ENCODE measurements at places on chromosomes 12 and 14. TPM values are rescaled to one million over a fixed set of nuclear protein-coding genes. Genes with fewer than 3 reads are reported as not detected.
A peak's percentile ranks its signal among the peaks of the same experiment; 100 is the strongest.

DNA sequence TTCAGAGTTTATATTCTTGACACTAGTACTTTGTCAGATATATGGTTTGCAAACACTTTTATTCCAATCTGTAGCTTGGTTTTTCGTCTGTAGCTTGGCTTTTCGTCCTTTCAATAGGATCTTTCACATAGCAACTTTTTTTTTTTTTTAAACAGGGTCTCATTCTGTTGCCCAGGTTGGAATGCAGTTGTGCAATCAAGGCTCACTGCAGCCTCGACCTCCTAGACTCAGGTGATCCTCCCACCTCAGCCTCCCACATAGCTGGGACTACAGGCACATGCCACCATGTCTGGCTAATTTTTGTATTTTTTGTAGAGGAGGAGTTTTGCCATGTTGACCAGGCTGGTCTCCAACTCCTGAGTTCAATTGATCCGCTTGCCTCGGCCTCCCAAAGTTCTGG, 460.4 kb upstream of the SOX5 start:
- no peak for ATAC-seq

DNA sequence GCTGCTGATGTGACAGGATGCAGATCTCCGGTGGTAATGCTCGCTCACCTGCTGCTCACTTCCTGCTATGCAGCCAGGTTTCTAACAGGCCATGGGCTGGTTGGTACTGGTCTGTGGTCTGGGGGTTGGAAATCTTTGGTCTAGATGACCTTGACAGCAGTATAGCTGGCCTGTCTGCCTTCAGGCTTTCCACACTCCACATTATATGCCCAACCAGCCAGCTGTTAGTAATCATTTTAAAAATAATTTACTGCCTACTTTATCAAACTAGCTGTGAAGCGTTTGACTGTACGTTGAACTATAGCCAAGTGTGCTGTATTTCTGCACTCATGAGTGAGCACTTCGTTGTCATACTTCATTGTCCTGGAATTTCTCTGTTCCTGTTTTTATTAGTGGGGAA, 424.0 kb upstream of the GARIN6 start:
- ATAC-seq: no peak

DNA sequence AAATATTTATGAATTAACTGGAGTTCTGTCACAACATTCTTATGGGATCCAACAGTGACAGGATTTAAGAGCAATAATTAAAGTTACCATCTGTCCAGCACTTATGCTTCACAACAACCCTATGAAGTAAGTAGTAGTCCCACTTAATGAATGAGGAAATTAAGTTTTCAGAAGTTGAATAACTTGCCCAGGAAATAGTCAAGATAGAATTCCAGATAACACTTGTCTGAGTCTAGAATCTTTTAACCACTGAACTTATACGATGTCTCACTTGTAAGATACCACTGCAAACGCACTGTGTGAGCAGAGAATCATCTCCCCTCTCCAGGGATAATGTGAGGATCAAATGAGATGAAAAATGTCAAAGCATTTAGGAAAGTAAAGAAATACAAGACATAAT, 3.3 kb upstream of the TTC9 start:
- ATAC-seq: no peak

The GPR65 gene
- total RNA-seq: 0.20 TPM

- ATAC-seq: no peak
These were observed 113.1 kb upstream of the OVCH1 start for GRCh38 chr12:29610473-29611170.

The FAM186B gene
- total RNA-seq: 0.36 TPM

The AREL1 gene
- 24.1 TPM for total RNA-seq

DNA sequence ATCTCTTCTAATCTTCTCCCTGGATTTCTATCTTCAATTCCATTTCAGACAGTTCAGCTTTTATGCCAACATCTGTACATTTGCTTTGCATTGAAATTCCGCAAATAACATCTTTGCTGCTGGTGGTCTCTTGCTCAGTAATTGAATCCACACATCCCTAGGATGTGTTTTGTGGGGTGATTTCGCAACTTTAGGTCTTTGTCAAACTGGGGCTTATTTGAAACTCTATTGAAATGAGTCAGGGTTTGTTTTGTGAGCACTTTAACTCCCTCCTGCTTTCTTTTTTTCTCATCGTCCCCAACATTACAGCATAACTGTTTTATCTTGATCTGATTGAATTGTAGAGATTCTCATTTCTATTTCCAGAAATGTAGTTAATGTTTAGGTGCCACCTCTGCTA, 404.3 kb downstream of the NPAS3 start:
- no peak for ATAC-seq

DNA sequence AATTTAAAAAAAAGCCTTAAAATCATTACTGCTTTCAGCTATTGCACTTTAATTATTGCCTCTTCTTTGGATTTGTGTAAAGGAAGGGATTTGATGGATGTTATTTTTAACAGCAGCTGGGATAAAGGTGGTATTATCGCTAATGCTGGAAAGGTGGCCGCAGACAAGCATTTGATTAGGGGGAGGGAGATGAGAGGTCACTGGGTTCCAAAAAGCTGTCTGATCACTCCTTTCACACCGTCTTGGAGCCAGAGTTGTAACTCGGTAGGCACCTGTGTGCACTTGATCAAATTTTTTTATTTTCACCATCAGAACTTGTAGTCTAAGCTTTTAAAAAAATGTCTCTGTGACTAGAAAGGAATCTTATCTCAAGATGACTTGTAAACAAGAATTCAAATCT, 99.8 kb downstream of the AKAP6 start:
- ATAC-seq: no peak

- ATAC-seq: no peak
These were observed 728.0 kb downstream of the NOVA1 start for GRCh38 chr14:25869854-25870253.

DNA sequence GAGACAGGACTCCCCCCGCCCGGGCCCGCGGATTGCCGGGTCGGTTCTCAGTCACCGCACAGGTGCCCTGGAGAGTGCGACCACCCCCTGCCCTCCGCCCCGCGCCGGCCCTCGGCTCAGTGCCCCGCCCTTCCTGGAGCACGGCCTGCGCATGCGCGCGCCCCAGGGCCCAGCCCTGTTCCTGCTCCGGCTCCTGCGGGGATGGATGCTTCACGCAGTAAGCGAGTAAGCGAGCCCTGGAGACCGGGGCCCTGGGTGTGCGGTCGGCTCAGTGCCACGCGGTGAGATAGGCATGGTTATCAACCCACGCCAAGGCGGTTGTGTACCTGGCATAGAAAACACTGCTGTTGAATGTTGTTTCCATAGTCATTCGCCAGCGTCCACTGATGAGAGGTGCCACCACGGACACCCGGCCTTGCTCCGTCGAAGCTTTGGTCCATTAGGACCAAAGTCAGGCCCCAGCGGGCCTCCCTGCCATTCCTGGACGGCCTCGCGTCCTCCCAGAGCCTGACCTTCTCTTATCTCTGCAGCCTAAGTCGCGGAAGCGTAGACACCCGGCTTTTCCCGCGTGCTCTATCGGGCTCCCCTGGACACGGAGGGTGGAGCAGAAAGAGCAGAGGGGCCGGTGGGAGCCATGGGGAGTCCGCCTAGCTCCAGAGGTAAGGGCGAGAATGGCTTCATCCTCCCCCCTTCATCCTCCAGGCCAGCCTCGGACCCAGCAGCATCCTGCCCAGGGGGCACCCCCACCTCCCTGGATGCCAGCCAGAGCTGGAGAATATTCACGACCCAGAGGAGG, 90.6 kb downstream of the PAPOLA start:
- ATAC-seq: peak; percentile 76

DNA sequence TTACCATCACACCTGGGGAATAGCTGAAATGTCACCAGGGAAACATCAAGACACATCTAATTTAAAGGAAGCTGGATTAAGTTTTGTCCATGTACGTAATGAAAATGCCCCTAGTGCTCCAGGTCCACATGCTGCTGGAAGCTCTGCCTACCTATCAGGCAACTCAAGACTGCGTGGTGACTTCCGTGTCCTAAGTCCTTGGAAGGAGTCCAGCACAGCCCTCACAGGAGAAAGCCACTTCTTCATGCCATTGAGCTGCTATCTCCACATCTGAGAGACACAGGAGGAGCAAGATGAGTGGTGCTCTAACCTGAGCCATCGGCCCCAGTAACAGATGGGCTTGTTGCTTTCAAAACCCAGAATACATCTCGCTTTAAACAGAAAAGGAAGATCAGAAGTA, 316.4 kb downstream of the DPF3 start:
- no peak for ATAC-seq

GRCh38 chr14:33363682-33364081, 425.0 kb downstream of the NPAS3 start:
- no peak for ATAC-seq

The PTGES3 gene
- 153 TPM for total RNA-seq

DNA sequence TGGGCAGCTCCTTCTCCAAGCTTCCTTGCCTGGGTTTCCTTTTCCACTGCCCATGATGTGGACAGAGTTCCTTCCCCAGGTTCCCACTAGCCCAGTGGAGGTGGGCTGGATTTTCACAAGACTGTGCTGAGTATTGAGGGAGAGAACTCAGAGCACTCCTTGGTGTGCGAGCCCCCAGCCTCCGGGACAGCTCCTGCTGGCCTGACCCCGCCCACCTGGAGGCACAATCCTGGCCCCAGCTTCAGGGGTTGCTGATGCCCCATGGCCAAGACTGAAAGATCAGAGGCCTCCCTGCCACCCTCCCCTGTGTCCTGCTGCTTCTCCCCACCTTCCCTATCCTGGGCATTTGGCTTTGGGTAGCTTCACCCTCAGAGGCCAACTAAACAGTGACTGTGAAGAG, 7.7 kb downstream of the KCNH3 start:
- ATAC-seq: no peak

DNA sequence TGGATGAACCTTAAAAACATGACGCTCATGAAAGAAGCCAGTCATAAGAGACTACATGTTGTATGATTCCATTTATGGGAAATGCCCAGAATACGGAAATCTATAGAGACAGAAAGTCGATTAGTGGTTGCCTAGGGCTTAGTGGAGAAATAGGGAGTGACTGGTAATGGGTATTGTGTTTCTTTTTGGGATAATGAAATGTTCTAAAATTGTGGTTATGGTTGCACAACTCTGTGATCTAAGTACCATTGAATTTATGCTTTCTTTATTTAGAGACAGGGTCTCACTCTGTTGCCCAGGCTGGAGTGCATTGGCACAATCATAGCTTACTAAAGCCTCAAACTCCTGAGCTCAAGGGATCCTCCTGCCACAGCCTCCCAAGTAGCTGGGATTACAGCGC, 8.0 kb downstream of the RBMS2 start:
- ATAC-seq: no peak

- ATAC-seq: no peak
These were observed 20.8 kb downstream of the TNFAIP2 start for GRCh38 chr14:103144085-103144484.

DNA sequence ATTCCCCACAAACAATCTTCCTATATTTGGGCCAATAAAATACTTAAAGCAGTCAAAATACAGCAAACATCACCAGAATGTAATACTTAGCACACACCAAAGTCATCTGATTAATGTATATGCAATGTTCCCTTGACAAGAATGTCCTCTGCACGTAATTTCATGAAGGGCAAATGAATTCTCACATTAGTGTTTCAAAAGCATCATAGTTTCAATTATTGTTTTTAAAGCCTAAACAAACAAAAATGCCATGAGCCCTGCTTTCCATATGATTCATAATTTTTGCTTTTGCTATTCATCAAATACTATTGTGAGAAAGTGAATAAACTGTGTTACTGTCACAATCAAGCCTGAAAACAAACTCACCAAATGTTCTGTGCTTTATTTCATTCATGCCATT, 156.0 kb downstream of the EPS8 start:
- ATAC-seq: no peak

DNA sequence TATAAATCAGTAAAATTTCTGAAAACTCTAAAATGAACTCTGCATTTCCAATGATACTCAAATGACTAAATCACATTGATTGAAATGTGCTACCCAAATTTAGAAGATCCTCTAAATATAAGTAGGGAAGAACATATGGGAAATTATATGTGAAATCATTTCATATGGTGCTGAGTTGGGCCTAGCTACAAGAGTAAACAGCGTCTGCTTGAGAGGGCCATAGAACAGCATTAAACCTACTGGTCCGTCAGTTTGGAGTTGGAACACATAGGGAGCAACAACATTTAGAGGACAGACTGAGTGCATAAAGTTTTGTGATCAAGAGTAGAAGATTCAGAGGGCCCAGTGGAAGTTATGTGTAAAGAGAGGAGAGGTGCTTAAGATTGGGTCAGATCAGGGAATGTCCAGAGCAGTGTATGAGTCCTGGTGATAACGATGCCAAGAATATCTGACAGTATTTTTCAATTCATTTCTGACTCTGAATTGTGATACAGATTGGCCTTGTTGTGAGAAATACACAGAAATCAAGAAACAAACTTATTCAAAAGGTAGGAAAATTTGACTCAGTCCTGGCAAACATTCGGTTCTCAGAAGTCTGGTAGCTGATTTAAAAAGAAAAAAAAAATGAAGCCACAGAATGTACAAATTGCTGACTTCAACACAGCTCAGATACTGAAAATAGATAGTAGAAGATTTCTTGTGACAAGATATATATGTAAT, 362.2 kb downstream of the CCDC91 start:
- ATAC-seq: no peak

DNA sequence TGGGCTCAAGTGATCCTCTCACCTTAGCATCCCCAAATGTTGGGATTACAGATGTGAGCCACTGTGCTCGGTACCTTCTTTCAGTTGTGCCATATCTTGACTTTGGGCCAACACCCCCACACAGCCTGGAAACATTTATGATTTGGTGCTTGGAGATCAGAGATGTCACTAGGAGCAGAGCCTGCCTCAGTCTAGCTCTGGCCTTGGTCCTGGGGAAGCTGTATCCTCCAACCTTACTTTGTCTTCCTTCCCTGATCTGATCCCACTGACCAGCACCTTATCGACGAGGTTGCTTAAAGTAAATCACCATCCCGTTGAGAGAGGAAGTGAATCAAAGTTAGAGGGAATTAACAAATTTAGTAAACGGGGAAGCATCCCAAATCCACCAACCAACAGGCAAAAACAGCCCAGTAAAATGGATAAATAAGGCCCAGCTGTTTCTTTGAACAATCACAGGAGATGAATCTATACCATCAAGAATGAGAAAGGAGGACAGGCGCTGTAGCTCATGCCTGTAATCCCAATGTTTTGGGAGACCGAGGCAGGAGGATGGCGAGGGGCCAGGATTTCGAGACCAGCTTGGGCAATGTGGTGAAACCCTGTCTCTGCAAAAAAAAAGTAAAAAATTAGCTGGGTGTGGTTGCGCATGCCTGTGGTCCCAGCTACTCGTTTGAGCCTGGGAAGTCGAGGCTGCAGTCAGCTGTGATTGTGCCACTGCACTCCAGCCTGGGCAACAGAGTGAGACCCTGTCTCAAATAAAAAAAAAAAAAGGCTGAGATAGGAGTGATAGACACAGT, 3.4 kb downstream of the PLBD2 start:
- ATAC-seq: no peak

The ZFHX2 gene
- total RNA-seq: 0.44 TPM

DNA sequence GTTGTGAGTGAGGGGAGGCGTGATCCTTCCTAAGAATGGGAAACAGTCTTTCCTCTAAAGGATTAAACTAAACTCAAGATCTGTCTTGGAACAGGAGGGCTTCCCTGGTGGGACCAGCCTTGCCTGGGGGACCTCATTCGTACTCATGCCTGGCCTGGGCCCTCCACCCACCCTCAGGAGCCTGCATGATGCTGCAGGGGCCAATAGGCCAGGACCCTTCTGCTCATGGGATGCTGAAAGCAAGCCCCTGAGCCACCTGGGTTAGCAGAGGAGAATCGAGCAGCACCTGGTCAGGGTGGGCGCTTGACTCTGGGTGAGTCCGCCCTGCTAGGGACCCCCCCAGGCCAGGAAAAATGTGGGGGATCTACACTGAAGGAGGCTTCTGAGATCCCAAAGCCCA, 48.3 kb upstream of the FAM181A start:
- no peak for ATAC-seq

Data from esophagus mucosa (tissue), 1 donor.